ENCODE measurements at places on chromosomes 11 and 22. TPM values are rescaled to one million over a fixed set of nuclear protein-coding genes. Genes with fewer than 3 reads are reported as not detected.

The OR51I1 gene
- not detected for polyA plus RNA-seq

The TMEM134 gene
- polyA plus RNA-seq = 81.7 TPM

The PACSIN3 gene
- 90.4 TPM for polyA plus RNA-seq

The CHRNA10 gene
- 0.40 TPM for polyA plus RNA-seq

The UBTFL1 gene
- polyA plus RNA-seq = not detected

The CNGA4 gene
- polyA plus RNA-seq = not detected

The CHADL gene
- 1.9 TPM for polyA plus RNA-seq

GRCh38 chr11:36803084-36803483, 205.0 kb upstream of the RAG2 start:
- DNase-seq = no peak

DNA sequence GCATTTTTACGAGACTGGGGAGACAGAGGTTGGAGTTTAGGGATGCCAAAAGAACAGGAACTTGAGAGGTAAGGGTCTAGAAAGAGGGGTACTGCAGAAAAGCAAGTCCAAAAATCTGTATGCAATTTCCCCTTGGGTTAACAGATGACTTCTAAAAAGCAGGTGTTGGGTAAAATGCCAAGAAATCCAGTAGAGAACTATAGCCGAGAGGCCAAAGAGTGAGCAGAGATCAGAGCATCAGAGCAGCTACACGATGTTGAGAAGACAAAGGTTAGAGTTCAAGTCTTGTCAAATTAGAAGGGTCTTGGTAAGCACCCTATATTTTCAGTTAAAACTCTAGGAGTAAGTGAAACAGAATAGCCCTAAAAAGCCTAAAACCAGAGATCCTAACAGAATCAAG, 145.2 kb downstream of the FCHSD2 start:
- DNase-seq = no peak

DNA sequence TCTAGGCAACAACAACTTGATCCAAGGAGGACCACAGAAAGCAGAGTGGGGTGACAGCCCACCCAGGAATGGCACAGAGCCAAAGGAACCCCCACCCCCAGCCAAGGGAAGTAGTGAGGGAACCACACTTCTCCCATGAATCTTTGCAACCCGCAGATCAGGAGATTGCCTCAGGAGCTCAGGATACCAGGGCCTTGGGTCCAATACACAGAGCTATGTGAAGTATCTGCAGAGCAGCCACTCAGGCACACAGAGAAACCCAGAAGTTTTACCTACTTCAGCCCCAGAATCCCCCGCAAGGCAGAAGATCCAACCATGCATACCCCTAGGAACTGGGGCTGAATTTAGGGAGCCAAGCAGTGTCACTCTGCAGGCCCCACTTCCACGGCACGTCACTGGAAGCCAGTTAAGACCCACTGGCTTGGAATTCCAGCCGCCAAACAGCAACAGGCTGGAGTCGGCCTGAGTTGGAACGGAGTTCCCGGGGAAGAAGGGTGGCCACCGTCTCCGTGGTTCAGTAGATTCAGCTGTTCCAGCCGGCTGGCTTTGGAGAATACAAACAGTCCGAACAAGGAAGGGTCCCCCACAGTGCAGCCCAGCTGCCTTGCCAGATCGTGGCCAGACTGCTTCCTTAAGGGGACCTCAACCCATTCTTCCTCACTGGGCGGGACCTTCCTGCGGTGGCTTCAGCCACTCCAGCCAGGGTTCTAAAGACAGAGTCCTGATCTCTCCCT, 174.1 kb downstream of the TTC28 start:
- DNase-seq = peak; percentile 11

GRCh38 chr22:28002863-28003565, 84.0 kb upstream of the PITPNB start:
- no peak for DNase-seq

DNA sequence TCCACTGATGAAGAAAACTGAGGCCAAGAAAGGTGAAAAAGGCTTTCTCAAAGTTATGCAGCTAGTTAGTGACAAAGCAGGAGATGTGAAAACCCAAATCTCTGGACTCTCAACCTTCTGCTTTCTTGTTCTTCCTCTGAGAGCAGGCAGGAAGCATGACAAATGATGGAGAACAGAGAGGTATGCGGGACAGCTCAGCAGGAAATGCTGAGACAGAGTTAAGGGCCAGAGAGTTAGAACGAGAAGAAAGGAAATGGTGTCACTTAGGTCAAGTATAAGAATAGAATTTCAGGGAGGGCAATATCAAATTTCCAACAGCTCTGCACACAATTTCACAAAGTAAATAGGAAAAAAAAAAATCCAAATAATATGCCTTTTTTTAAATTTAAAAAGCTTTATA, 67.6 kb upstream of the ARHGAP42 start:
- DNase-seq = no peak

DNA sequence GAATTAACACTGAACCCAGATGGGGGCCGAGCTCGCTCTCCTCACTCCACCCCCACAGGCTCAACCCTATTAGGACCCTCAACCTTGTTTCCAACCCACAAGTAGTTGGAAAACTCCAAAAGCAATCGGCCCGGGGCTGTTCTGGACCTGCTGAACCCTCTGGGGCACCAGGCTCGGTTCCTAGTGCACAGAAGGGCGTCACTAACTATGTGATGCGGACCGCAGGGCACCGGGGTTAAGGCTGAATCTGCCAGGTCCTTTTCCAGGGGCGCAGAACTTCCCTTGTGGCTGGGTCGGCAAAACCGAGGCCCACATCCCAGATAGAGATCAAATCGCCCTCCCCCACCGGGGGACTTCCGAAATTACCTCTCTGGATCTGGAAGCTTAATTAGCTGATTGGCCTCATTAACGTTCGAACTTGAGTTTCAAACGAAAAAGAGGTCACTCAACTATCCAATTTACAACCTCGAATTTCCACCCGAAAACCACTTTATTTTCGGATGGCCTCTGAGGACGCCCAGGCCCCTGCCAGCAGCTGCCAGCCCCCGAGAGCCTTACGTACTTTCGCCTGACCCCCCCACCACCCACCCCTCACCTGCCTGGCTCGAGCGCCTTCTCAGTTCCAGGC, 1.7 kb downstream of the SHANK2 start:
- DNase-seq = no peak

GRCh38 chr11:31856248-31856647, 45.1 kb upstream of the PAX6 start:
- no peak for DNase-seq

DNA sequence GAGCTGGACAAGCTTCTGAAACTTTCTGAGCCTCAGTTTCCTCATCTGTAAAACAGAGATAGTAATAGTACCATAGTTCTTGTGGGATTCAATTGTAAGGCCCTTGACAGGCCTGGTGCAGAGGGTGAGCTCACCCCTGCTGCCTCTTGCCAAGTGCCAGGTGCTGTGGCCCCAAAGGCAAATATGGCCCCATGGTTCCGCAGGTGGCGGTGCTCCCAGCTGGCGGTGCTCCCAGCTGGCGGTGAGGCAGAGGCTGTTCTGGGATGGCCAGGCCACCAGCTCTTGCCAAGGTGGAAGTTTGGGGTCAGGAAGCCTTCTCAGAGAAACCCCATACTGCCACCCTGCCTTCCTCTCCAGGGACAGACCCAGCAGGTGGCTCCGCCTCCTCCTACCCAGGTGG, 8.8 kb downstream of the NPTXR start:
- peak; percentile 8 for DNase-seq

- no peak for DNase-seq
These were observed 4.4 kb downstream of the OR8B8 start for GRCh38 chr11:124441081-124441480.

- peak; percentile 78 for DNase-seq
These were observed 4.3 kb downstream of the CLTCL1 start for GRCh38 chr22:19287076-19287707.

DNA sequence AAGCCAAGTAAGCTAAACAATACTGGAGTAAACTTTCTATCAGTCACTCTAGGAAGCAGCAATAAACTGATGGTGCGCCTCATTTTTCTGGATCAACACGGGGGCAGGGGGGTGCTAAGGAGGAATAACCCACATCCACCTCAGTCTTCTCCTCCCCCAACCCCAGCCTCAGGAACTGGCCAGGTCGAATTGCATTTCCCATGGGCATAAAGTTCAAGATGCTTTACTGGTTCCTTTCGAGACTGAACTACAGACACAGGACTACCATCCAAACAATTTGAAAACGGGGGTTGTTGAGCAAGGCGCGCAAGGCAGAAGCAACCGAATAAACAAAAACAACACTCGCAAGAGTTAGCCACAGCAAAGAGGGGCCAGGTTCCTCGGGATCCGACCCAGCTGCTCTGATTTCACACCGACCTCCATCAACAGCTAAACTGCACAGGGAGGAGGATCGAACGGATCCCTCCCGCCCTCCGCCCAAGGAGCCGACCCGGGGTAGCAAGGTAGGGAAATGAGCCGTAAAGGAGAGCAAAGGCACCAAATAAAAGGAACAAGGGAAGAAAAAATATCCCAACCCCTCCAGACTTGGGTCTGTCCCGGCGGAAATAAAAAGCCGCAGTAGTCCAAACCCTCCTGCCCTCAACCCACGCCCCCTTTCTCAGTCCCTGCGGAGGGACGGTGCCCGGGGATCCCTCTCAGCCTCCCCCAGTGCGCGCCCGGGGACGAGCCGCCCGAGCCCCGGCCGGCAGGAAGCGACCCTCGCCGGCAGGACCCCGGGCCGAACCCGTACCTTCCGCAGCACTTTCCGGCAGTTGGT, 801 bp downstream of the SESN3 start:
- peak; percentile 17 for DNase-seq

DNA sequence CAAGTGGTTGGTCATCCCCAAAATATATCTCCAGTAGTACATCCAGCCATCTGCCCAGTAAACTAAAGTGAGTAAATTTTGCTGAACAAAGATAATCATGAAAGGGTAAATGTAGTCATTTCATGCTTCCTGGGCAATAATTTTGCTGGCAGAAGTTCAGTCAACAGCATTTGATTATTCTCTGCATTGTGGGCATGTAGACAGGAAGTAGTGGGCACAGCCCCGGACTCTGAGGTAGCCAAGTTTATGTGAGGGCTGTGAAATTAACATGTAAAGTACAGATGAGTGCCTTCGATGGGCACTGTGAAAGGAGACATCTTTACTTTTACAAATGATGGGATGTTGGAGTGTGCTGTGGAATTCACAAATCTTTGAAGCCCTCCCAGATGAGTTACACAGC, 312.2 kb upstream of the MTNR1B start:
- DNase-seq = no peak

- DNase-seq = no peak
These were observed 16.0 kb upstream of the DKK3 start for GRCh38 chr11:12024254-12024926.

- no peak for DNase-seq
These were observed 52.9 kb upstream of the PRODH start for GRCh38 chr22:18988958-18989357.

DNA sequence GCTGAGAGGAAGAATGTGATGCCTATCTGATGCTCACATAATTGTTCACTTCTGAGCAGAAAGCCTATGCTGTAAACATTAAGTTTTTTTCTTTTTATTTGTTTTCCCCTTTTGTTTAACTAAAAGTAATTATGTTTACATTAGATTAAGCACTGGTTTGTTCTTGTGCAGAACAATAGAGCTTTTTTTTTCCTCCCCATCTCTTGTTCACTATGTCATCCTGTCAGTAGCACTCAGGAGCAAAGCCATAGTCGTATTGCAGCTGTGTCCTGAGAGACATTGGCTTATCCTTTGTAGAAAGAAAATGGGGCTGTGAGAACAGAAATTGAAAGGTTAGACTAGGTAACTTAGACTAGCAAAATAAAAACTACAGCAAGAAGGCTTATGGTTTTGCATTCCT, 301.8 kb upstream of the RAG2 start:
- no peak for DNase-seq

DNA sequence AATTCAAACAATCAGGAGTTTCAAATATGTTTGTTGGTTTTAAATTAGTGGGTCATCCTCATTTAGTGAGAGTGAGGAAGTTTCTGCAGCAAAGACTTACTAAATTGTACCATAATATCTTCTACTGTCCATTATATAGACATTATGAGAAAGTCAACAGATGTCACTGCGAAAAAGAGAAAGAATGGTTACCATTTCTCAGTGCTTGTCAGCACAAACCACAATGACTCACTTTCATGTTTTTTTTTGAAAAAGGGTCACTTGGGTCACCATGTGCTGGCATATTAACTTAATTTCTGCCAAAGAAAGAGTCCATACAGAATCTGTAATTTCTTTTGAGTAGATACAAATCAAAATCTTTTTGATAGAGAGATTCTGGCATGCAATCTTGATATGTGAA, 924.6 kb upstream of the FAT3 start:
- DNase-seq = no peak

DNA sequence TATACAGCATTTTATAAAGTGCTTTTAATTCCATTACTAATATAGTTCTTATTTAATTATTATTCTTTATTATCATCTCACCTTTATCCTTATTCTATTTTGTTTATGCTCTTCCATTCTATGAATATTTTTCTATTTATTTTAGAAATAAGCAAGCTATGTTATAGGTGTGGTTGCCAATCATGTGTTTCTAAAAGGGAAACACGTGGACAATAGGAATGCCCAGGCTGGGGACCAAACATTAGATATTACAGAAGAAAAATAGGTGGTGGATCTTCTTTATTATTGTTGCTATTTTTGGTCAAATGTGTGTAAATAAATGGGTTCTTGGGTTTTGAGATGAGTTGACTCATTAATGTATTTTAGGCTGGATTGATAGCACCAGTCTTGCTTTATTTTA, 438.3 kb downstream of the RAB38 start:
- no peak for DNase-seq

DNA sequence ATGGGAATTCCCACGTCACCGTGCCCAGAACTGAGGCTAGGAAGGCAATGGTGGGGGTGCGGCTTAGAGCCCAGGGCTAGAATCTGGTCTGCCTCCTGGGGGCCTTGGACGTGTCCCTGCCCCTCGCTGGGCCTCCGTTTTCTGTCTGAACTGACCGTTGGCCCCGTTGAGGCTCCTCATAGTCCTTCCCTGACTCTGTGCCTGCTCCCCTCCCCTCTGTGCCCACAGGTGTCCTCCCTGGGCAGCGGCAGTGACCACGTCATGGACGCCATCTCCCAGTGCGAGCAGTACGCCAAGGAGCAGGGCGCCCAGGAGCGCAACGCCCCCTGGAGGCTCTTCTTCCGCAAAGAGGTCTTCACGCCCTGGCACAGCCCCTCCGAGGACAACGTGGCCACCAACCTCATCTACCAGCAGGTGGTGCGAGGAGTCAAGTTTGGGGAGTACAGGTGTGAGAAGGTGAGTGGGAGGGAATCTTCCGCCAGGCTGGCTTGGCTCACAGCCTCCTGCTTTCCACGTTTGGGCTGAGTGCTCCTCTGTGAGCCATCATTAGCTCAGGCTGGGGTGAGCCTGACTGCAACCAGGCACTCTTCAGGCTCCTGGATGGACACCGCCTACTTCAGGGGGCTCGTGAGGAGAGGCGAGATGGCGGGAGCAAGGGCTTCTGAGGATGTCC, 63.9 kb downstream of the MYO7A start:
- no peak for DNase-seq

Data from psoas muscle (tissue), 8 donors.